C1 segment of cervical spinal cord (tissue), 14 donors: ENCODE measurements at places on chromosomes 4 and X.

- no peak for DNase-seq
These were observed 174.1 kb downstream of the COX18 start for GRCh38 chr4:72895408-72895807.

GRCh38 chrX:48703642-48704481, 7.3 kb downstream of the SUV39H1 start:
- no peak for DNase-seq

- no peak for DNase-seq
These were observed 767.3 kb upstream of the TENM3 start for GRCh38 chr4:181475781-181476507.

GRCh38 chrX:107673431-107673830, 45.1 kb downstream of the PRPS1 start:
- DNase-seq = no peak

GRCh38 chr4:176656108-176656507, 136.6 kb downstream of the VEGFC start:
- no peak for DNase-seq

DNA sequence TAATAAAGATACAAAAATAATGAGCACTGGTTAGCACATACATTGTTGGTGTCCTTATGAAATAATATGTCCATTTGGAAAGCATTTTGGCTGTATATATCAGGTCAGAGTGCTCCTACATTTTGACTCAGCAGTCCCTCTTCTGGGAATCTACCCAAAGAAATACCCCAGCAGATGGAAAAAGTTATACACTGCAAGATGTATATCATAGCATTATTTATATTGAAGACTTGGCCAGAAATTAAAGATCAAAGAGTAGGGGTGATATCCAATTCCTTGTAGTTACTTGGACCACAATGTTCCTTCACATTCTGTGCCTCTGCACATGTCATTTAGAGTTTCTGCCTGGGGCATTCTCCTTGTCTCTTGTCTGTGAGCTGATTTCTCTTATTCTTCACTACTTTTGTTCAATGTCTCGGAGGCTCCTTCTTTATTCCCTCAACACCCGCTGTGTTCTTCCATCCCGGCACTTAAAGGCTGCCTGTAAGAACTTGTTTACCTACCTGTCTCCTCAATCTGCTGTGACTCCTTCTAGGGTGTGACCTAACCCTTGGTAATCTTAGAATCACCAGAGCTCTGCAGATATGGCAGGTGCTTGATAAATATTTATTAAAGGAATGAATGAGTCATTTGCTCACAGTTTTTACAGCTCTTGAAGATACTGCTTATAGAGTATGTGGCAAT, 3.1 kb upstream of the TSPAN5 start:
- no peak for DNase-seq

DNA sequence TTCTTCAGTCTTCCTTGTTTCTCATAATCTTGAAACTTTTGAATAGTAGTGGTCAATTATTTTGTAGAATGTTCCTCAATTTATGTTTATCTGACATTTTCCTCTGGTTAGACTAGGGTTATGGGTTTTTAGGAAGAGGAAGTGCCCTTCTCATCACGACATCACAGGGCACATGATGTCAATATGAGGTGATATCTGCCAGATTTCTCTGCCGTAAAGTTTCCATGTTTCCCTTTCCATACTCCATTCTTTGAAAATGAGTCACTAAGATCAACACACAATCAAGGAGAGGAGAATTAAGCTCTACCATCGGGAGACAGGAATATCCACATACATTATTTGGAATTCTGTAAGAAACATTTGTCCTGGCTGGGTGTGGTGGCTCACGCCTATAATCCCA, 28.4 kb downstream of the RP2 start:
- DNase-seq = no peak

GRCh38 chr4:173415885-173416653, 17.2 kb upstream of the SCRG1 start:
- peak; percentile 54 for DNase-seq

DNA sequence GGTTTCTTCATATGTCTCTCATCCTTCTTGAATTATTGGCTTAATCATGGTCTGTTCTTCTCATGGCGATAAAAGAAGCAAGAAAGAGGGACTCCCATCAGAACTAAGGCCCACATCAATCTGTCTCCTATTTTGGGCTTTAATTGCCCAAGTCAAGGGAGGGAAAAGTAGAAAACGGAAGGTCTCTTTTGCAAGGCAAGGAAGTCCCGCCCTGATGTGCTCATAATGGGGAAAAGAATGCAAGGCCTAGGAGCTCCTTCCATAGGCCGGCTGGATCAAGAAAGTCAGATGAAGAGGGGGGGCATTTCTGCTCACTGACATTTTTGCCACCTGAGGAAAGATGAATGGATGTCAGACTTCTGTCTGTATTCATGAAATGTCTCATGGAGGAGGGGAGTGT, 127.7 kb upstream of the RPS6KA3 start:
- DNase-seq = no peak

GRCh38 chr4:69323284-69323683, 43.0 kb downstream of the UGT2B28 start:
- no peak for DNase-seq

DNA sequence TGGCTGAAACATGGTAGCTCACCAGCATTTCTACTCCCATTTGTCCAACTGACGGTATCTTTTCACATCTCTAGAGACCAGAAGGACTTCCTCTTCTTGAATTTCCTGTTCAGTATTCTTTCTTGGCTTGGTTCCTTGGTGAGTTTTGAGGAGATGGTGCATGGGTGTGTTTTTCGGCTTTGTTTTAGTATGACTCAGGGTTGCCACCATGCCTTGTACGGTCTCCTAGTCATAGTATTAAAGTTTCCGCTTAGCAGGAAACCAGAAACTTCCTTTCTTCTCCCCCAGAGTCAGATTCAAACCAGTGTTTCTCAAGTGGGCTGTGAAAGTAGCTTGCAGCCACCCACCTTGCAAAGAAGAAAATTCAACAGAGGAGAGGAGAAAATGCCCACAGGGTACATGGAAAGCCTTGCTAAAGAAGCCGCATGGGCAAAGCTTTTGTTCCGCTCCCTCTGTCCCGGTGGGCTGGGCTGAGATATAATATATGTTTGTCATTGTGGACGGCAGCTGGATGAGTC, 5.7 kb downstream of the CD99 start:
- no peak for DNase-seq

- no peak for DNase-seq
These were observed 18.2 kb downstream of the SH3RF1 start for GRCh38 chr4:169252339-169253112.

GRCh38 chrX:40380655-40381488, 199.9 kb upstream of the ATP6AP2 start:
- no peak for DNase-seq

DNA sequence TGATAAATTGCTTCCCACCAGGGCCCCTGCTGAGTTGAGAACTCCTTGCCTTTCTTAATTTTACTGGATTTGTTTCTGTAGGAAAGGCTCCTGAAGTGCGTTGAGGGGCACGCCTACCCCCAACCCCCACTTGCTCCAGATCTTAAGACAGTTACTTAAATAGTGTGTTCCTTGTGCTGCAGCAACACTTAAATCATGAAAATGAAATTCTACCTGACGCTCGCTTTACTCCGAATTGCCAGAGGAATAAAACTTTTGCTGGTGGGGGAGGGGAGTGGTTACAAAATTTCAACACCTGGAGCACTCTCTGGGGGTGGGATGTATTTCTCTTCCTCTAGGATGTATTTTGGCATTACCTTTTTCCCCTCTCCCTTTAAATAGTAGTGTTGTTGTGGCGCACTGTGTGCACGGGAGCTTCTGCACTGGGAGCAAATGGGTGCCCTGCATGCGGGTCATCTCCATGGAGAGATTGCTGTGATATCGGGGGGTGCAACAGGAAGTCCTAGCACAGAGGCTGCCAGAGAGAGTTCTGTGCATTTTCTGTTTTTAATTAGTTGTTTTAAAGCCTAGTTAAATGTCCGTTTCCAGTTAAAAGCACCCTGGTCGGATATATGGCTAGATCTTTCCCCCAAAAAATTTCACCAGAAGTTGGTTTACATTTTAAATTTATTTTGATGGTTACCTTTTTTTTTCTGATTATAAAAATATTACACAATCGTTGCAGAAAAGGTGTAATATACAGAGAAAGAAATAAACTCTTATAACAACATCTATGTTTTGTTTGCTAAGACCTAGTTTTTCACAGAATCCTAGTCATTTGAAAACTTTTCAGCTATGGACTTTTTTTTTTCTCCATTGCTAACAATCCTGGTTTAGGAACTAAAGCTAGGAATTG, 207.7 kb downstream of the SOWAHB start:
- DNase-seq = no peak

GRCh38 chrX:136585262-136585661, 53.2 kb downstream of the VGLL1 start:
- DNase-seq = no peak

DNA sequence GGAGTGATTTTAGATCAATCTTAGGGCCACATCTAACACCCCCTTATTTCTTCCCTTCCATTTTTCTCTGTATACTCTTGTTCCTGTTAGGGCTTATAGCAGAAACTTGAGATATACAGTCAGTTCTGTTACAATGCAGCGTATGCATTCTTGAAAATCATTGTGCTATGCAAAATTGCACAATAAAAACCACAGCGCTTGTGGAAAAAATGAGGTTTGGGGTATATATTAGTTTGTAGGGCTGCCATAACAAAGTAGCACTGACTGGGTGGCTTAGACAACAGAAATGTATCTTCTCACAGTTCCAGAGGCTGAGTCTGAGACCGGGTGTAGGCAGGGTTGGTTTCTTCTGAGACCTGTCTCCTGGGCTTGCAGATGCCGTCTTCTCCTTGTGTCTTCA, 59.0 kb downstream of the WWC2 start:
- no peak for DNase-seq

DNA sequence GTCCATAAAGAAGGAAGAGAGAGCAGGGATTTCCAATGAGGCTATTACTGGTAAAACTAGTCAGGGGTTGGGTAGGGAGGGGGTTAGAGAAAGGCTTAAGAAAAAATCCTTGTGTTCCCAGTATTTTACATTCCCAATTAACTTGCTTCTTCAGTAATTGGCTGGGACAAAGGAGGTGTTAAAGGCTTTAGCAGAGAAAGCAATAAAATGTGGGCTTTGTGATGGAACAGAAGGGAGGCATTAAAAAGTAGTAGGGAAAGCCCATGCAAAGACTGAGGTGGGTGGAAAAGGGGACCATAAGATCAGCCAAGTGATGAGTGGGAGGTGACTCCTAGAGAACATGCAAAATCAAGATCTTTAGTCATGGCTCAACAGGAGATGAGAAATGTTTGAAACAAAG, 1467.2 kb downstream of the RPA4 start:
- no peak for DNase-seq

- no peak for DNase-seq
These were observed 9.0 kb upstream of the SLC26A1 start for GRCh38 chr4:1002131-1002630.

- DNase-seq = no peak
These were observed 122.4 kb downstream of the PHKA2 start for GRCh38 chrX:18861511-18861910.

DNA sequence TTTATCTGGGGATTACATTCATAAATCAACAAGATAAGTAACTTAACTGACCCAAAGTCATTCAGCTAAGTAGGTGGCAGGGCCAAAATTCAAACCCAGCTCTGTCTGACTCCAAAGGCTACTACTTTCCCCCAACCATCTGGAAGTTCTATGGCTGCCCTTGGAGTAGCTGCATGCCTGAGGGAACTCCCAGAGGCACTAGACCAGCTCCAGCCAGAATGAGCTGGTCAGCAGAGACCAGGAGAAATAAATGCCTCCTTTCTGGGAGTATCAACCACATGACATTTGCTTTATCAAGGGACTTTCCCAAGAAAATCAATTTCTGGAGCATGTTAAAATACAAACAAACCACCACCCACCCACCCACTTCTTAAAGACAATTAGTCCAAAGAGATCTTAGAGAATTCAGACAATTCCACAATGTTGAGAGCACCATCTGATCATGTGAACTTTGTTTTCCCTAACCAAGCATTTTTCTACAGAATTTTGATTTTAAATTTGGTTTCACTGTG, 180.5 kb downstream of the EFHC2 start:
- no peak for DNase-seq

GRCh38 chr4:65050786-65051185, 619.5 kb downstream of the EPHA5 start:
- no peak for DNase-seq

- DNase-seq = no peak
These were observed 133.3 kb downstream of the PJA1 start for GRCh38 chrX:69031971-69032391.

DNA sequence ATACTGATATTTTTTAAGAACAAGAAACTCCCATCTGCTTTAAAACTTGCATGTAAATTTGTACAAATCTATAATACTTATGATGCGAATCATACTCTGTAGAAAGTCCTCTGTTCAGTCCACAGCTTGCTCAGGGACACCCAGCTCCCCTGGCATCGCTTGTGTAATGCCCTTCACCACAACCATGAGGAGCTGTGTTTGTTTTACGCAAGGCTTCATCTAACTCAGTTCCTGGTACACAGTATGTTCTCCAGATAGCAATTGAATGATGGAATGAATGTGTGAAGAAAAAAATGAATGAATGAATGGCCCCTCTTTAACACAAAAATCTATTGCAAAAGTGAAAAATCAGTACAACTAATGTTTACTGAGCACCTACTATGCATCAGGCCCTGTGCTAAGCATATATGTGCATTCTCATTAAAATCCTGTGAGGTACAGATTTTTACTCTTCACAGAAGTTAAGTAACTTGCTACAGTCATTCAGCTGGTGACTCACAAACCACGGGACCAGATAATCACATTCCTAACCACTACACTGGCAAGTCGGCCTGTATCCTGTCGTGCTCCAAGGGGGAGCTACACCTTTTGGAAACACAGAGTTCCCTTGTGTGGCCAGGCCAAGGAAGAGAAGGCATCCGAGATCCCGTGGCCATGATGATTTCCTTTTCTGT, 58.7 kb upstream of the KDR start:
- DNase-seq = no peak

DNA sequence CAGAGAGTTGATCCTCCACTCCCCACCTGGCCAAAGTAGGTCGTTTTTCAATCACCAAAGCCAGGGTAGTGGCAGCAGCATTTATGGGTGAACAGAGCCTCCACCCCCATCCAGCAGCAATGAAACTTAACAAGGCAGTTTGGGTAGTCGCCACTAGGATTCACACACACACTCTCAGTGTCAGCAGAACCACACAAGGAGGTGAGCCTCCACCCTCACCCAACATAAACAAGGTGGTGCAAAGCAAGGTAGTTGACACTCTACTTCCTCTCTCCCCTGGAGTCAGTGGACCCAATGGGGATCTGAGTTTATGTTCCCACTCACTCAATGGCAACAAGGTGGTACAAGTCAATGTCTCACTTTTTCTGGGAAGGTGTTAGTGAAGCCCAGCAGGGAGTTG, 50.4 kb upstream of the CCDC149 start:
- DNase-seq = no peak

- DNase-seq = no peak
These were observed 275.5 kb downstream of the BCOR start for GRCh38 chrX:39822133-39822748.

DNA sequence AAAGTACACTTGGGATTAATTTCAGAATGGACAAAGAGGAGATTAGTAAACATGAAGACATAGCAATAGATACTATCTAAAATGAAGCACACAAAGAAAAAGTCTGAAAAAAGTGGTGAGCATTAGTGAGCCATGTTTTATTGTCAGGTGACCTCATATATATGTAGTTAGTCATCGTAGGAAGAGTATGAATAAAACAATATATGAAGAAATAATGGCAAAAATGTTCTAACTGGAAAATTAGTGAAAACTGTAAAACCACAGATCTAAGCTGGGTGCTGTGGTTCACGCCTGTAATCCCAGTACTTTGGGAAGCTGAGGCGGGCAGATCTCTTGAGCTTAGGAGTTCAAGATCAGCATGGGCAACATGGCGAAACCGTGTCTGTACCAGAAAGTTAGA, 67.9 kb downstream of the RBPJ start:
- no peak for DNase-seq
